ENCODE measurements at places on chromosomes 11 and 22.

DNA sequence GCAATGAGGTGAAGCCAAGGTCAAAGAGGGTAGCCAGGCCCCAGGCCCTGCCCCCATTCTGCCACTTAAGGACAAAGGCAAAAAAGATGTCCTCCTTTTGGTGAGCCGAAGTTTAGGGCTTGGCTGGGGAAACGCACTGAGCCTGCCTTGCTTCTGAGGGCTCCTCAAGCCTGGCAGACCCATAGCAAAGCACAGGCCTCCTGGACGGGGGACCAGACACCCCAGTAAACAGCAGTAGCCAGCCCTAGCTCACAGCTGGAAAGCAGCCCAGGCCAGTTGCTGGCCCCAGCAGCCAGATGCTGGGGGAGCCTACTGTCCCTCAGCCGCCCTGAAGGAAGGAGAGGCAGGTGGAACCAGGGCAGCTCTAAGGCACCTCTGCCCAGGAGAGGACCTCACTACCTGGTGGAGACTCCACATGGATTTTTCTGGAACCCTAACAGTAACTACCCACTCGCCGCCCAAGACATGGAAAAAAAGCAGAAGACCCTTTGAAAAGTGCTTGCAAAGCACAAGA lies 3.8 kb upstream of the PYGM start:
- DNase-seq, result no peak

GRCh38 chr11:134560066-134560465 lies 148.0 kb upstream of the B3GAT1 start:
- DNase-seq, result no peak

GRCh38 chr11:88464528-88464927 lies 127.0 kb upstream of the CTSC start:
- DNase-seq, result no peak

DNA sequence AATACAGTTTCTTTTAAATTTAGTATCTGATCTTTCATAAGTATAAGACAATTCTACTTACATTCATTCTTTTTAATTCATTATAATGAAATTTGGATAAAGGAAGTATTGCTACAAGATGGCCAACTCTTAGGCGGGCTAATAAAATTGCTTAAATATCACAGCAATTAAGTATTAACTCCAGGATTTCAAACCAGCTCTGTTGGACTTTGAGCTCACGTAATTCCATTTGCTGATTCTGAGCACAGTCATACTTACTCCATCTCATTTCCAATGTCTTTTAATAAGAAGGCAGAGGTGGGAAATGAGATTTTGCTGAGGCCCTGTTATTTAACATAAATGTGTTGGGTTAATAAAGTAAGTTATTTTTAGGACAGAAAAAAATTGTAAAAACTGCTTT lies 748.1 kb downstream of the KCNA4 start:
- DNase-seq, result no peak

DNA sequence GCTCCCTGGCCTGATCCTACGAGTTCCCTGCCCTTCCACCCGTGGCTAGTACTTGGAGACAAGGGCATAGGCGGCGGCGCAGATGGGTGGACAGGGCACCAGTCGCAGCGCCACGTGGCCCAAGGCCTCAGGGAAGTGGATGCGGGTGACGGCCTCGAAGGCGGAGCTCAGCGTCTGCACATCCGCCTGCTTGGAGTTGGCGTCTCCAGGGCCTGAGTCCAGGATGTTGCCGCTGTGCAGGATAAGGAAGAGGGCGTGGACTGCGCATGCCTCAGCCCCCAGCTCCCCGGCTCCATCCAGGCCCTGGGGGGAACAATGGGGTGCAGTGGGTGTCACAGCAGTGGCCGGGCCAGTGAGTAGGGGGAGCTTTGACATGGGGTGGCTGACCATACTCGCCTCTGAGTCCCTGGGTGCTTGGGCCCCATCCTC lies 6.6 kb downstream of the PITPNM1 start:
- no peak for DNase-seq

DNA sequence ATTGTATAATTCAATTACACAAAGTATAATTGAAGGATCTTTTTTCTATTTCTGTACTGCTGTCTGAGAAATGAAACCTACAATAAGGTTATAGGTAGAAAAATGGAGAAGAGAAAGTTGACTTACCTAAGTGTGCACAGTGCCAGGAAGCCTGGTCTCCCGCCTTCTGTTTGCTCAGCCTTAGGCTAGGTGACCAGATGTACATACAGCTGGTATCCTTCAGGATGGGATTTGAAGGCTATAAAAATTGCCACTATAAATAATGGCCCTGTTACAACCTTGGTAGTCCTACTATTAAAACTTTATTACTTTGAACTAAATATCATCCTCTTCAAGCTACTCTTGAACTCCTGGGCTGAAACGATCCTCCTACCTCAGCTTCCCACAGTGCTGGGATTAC lies 19.7 kb downstream of the OR51E2 start:
- no peak for DNase-seq

DNA sequence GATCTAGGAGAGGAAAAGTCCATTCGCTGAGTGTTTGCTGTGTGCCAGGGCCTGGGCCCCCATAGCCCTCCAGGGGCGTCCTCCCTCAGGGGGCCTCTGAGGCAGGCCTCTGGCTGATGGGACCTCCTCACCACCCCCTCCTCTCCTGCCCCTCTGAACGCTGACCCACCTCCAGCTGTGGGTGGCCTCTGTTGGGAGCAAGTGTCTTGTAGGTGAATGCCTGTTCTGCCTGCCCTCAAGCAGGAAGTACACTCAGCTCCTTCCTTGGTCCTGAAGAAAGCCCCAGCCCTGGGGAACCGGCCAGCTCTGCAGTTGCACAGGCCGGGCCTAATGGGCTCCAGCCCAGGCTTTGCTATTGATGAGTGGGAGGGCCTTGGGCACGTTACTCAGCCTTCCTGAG lies 3.5 kb downstream of the MYO7A start:
- DNase-seq, result no peak

DNA sequence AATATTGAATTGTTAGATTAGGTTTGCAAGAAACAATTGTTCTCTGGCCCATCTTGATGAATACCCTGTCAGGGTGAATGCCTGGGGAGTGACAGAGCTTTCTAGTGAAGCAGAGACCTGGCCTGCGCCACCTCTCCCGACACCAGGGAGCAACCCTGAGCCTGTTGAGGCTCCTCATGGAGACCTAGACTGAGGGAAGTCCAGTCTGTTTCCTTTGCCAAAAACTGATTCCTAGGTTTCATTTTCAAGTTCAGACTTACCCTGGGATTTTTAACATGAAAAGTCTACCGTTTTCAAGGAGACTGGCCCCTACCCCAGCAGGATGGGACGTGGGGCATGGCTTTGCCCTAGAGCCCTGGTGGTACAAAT lies 173.7 kb upstream of the SORL1-AS1 start:
- no peak for DNase-seq

DNA sequence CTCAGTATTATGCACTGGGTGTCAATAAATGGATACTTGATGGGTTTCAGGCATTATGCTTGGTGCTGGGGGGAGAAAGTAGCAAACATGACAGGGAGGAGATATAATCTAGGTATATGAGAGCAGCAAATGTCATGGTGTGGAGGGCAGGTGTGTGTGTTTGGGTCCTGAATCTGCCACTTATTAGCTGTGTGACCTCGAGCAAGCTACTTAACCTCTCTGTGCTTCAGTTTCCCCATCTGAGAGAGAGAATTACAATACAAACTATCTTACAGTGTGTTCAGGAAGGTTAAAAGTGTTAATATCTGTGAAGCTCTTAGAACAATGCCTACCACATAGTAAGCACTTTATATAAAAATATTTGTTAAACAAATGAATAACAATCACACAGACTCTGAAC lies 2.8 kb downstream of the SLC22A8 start:
- DNase-seq, result no peak

- DNase-seq, result no peak
These were observed 8.1 kb upstream of the DGKZ start for GRCh38 chr11:46338988-46339666.

- DNase-seq, result no peak
These were observed 13.8 kb downstream of the FLI1 start for GRCh38 chr11:128707681-128708080.

DNA sequence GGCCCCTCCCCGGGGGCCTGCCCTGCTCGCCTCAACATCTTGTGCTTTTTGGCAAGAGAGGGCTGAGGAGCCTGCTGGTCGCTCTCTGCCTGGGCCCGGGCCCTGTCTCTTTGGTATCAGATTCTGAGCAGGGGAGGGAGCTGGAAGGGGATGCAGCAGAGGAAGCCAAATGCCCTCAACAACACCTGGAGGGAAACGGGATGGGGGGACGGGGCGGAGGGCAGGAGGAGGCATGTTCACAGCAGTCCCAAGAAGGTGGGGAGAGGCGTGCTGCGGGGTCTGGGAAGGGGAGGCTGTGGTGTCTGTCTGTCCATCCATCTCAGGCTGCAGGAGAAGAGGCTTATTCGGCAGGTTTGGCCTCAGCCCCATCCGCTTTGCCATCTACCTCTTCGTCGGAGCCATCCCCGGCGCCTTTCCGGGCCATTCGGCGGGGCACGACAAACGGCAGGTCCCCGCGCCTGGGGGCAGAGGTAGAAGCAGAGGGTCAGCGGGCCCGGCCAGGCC lies 29.4 kb downstream of the APOL1 start:
- no peak for DNase-seq

- no peak for DNase-seq
These were observed 29.6 kb upstream of the TBCEL start for GRCh38 chr11:120994091-120994859.

GRCh38 chr11:20627026-20627425 lies 27.6 kb downstream of the SLC6A5 start:
- DNase-seq, result no peak

DNA sequence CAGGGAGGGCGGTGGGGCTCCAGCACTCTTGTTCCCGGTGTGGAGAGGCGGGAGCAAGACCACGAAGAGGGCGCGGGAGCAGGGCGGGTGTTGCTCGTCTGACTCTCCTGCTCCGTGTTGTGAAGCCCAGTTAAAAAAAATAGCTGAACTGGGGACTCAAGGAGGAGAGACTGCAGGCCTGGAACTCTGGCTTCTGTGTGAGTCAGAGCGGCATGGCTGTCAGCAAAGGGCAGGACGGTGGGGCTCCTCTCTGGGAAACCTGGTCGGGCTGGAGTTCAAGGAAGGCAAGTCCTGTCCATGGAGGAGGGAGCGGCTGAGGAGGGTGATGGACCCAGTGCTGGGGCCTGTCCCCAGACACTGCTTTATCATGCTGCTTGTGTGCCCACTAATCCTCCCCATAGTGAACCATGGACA lies 152.3 kb downstream of the FEZ1 start:
- no peak for DNase-seq

GRCh38 chr11:63212742-63213141 lies 30.7 kb downstream of the SLC22A25 start:
- DNase-seq, result no peak

DNA sequence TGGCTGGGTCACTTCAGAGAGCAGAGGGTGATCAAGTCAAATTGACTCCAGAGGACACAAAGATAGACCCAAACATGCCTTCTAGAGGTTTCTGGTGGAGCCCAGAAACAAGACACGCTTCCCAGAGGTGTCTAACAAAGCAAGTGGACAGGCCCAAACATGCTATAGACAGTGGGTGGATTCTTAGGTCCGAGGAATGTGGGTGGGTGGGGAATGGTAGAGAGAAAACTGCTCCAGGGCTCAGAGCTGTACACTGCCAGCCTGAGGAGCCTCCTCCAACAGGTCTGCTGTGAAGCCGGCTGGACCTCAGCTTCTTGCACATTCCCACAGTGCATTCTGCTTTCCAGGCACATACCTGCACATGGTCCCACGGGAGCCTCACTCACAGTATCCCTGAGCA lies 116.8 kb upstream of the NECTIN1 start:
- no peak for DNase-seq

DNA sequence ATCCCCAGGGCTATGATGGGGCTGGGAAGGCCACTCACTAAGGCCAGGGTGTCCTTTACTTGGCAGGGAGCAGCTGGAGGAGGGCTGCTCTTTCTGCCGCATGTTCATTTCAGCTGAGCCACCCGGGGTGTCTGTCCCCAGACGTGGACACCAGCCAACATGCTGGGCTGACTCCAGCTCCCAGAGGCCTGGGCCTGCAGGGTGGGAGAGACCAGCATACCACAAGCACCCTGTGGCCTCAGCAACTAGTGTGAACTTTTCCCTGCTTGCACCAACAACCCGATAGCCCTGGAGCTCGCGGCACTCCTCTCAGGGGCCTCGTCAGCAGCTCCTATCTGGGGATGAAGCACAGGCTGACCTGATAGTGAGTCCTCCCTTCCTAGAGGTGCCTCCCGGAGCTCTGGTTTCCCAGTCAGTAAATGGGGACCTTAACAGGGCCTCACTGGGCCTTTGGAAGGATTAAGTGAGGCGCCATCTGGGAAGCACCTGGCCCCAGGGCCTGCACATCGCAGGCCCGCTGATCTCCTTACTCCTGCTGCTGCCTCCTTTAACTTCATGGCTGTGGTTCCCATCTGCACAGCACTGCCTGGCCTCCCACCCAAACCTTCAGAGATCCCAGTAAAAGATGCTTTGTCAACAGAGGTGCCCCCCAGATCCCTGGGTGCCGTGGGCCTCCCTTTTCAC lies 83.4 kb downstream of the GALNT18 start:
- DNase-seq, result no peak

GRCh38 chr22:44341431-44342346 lies 28.9 kb upstream of the SHISAL1 start:
- DNase-seq, result no peak

GRCh38 chr22:27666272-27666997 lies 135.1 kb downstream of the MN1 start:
- no peak for DNase-seq

DNA sequence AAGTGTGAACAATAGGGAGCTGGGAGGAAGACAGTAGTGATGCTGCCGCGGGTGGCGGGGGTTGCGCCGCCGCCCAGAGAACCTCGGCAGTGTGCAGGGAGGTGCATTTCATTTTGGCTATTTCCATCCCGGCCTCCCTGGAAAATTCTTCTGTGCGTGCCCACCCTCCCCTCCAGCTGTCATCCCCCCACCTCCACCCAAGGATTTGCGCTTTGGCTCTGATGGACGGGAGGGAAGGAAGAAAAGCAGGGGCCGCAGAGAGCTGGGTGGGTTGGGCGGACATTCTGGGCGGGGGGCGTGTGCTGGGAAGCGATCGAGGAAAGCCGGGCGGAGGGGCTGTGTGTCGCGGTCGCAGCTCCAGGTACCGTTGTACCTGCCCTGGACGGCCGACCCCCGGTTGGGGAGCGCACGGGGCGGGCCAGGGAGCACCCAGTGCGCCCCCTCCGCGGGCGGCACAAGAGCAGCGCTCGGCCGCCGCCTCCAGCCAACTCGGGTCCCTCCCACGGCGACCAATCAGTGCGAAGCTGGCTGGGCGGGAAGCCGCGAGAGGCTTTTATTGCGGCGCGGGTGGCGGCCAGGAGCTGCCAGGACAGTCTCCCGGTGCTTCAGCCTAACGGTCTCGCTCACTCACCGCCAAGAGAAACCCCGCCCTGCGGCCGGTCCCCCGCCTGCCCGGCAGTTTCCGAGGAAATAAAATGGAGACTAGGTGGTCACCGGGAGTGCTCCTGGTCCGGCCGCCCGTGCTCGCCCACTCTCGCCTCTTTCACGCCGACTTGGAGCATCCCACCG lies 1.6 kb downstream of the NCAM1 start:
- DNase-seq, result no peak
